ENCODE measurements at places on chromosomes 5 and 9.

DNA sequence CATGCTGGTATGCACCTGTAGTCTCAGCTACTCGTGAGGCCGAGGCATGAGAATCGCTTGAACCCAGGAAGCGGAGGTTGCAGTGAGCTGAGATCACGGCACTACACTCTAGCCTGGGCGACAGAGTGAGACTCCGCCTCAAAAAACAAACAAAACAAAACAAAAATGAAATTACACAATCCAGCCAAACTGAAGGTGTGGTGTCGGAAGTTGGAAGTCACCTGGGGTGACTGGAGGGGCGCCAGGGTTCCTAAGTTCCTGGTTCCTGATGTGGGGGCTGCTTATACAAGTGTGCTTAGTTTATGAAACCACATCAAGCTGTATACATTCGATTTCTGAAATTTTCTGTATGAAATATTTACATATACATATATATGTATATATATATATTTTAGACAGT, 3.7 kb upstream of the DOLPP1 start:
- H3K36me3 ChIP-seq, result peaks cover 3% of the 10 kb centered on the region
- H3K27me3 ChIP-seq, result no peaks in the 10 kb centered on the region
- no peak for DNase-seq
- no peak overlapping the region for H3K4me3 ChIP-seq
- peaks cover 28% of the 10 kb centered on the region for H3K4me1 ChIP-seq

DNA sequence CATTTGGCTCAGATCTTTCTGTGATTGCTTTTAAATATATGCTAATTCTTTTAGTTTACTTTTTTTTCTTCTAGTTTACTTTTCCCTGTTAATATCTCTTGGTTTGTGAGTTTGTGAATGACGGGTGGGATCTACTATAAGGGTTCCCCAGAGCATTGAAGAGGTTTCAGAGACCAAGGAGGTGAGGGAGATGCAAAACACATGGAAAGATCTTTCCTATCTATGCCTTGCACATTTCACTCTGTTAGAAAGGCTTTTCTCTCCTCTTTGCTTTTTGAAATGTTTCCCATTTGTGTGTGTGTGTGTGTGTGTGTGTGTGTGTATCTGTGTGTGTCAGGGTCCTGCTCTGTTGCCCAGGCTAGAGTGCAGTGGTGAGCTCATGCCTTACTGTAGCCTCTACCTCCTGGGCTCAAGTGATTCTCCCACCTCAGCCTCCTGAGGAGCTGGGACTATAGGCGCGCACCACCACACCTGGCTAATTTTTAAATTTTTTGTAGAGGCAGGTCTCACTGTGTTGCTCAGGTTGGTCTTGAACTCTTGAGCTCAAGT, 50.7 kb downstream of the CNTLN start:
- no peak for DNase-seq
- no peaks in the 10 kb centered on the region for H3K27me3 ChIP-seq
- no peaks in the 10 kb centered on the region for H3K4me1 ChIP-seq
- H3K4me3 ChIP-seq, result no peak overlapping the region
- no peak overlapping the region for H3K27ac ChIP-seq
- no peaks in the 10 kb centered on the region for H3K36me3 ChIP-seq

- DNase-seq, result no peak
- no peaks in the 10 kb centered on the region for H3K4me1 ChIP-seq
- peaks cover 4% of the 10 kb centered on the region for H3K27me3 ChIP-seq
- H3K36me3 ChIP-seq, result no peaks in the 10 kb centered on the region
- no peak overlapping the region for H3K27ac ChIP-seq
These were observed 251.8 kb downstream of the EFNA5 start for GRCh38 chr5:107418902-107419301.

DNA sequence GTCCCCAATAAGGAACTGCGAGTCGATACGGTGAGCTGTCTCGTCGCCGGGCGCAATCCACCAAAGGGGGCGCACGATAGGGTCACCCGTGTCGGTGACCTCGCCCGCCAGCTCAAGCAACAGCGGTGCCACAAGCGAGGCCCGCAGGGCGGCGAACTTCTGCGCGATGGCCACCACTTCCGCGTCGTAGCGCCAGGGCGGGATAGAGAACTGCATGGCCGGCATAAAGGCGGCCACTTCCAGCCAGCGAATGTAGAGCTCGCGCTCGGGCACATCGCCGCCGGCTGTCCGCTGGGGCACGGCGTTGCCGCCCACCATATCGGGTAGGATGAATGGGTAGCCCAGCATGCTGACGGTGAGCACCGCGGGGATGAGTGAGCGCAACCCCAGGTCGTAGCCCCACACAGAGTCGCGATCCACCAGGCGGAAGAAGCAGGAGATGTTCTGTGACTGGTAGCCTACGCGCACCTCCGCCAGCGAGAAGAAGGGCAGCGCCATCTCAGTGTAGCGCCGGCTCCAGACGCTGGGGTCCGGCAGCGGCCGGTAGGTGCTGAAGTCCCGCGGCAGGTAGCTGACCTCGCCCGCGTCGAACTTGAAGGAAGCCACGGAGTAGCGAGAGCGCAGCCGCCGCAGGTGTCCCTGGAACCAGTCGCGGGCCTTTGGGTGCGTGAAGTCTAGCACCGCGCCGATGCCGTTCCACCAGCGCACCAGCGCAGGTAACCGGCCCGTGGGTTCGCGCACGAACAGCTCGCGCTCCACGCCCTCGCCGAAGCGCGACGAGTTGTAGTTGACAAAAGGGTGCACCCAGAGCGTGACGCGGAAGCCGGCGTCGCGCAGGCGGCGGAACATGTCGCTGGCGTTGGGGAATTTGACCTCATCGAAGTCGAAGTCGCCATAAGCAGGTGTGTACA, 5.5 kb downstream of the MYORG start:
- no peak overlapping the region for H3K27ac ChIP-seq

DNA sequence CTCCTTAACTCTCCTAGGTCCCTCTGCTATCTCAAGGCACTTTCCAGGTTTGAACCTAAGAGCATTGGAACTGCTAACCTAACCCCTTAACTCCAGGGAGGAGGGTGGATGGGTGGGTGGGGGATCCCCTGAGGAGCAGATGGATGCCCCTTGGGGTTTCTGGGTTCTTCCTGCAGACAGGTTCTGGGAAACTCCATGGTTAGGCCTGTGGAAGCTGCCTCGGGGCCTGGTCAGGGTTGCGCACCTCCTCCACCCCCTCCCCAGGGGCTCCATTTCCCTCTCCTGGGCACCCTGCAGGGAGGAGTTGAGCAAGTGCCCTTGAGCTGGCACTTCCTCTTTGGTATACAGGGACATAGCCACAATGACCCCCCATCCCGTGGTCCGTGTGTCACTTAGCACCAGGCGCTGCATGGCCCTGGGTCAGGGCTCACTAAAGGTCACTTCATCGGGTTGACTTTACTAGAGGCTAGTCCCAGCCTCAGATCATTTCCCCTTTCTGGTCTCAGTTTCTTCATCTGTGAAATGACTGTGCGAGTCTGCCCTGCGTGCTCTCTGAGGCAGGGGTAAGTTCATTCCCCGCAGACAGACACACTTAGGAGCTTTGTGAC, 16.0 kb downstream of the CXXC5 start:
- no peak overlapping the region for H3K27ac ChIP-seq
- H3K4me3 ChIP-seq, result no peak overlapping the region

GRCh38 chr9:93336720-93337119, 114.8 kb upstream of the FAM120A start:
- no peak for DNase-seq
- peaks cover 3% of the 10 kb centered on the region for H3K36me3 ChIP-seq
- H3K4me1 ChIP-seq, result no peaks in the 10 kb centered on the region
- peaks cover 10% of the 10 kb centered on the region for H3K27me3 ChIP-seq

GRCh38 chr9:12854221-12854620, 79.4 kb downstream of the LURAP1L start:
- no peak overlapping the region for H3K4me3 ChIP-seq
- no peaks in the 10 kb centered on the region for H3K27me3 ChIP-seq
- no peak for DNase-seq
- H3K36me3 ChIP-seq, result no peaks in the 10 kb centered on the region
- no peaks in the 10 kb centered on the region for H3K4me1 ChIP-seq

DNA sequence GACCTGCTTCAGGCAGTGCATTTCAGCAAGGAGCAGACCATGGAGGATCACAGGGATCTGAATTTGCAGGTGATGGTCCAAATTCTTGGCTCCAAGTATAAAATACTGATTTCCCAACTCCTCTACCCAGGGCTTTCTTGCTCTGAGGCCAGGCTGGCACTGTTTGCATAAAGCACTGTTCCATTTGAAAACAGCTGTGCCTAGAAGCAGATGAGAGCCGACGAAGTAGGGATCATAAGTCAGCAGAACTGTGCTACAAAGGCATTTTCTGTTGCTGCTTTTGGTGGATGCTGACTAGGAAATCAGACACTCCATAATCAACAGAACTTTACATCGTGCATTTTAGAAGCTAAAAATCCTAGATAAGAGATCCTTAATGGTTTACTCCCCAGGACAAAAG, 126.4 kb downstream of the MAT2B start:
- no peak overlapping the region for H3K4me3 ChIP-seq
- DNase-seq, result no peak

DNA sequence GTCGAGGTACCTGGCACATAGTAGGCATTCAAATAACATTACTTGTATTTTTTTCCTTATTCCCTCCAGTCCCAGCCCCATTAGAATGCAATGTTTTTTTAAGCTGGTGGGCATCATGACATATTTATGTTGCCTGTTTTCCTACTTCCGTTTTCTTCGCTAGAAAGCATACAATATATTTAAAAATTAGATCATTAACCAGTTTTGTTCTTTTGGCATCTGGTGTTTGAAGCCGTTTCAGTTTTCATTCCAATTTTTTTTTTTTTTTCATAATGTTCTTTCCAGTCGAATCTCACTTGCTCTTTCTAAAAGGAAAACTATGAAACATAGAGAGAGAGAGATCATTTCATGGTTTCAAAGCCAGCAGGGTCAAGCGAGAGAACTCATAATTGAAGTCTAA, 228.3 kb upstream of the C9orf72 start:
- H3K4me3 ChIP-seq, result no peak overlapping the region
- DNase-seq, result no peak
- H3K36me3 ChIP-seq, result no peaks in the 10 kb centered on the region
- no peaks in the 10 kb centered on the region for H3K27me3 ChIP-seq
- H3K27ac ChIP-seq, result no peak overlapping the region

GRCh38 chr9:36187414-36187813, 3.3 kb upstream of the CLTA start:
- peaks cover 19% of the 10 kb centered on the region for H3K4me1 ChIP-seq
- peaks cover 16% of the 10 kb centered on the region for H3K36me3 ChIP-seq
- H3K27me3 ChIP-seq, result peaks cover 3% of the 10 kb centered on the region
- no peak for DNase-seq
- H3K27ac ChIP-seq, result peak overlapping the region; percentile 33
- no peak overlapping the region for H3K4me3 ChIP-seq

DNA sequence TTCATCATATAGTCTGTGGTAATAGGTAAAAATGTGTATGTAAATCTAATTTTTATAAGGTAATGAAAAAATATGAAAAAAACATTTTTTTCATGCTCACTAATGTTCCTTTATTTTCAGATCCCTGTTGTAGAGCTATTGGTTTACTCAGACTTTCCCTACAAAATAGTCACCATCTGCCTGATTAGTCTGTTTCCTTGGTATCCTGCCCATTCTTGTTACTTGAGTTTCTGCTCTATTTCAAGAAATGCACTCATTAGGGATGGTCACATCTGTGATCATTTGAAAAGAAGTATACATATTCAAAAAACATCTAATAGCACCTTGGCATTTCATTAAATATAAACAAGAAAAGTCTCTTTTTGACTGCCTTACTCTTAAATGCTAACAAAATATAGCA, 21.6 kb upstream of the RASA1 start:
- peaks cover 2% of the 10 kb centered on the region for H3K4me1 ChIP-seq
- DNase-seq, result no peak
- H3K4me3 ChIP-seq, result no peak overlapping the region
- no peaks in the 10 kb centered on the region for H3K36me3 ChIP-seq
- no peaks in the 10 kb centered on the region for H3K27me3 ChIP-seq

GRCh38 chr5:109690242-109690974, 681 bp downstream of the MAN2A1 start:
- peaks cover 38% of the 10 kb centered on the region for H3K36me3 ChIP-seq
- H3K27me3 ChIP-seq, result no peaks in the 10 kb centered on the region
- peak overlapping the region; percentile 94 for H3K27ac ChIP-seq
- peak overlapping the region; percentile 91 for H3K4me3 ChIP-seq
- H3K4me1 ChIP-seq, result peaks cover 49% of the 10 kb centered on the region
- DNase-seq, result peak; percentile 72

GRCh38 chr9:14072850-14073249, 241.1 kb downstream of the NFIB start:
- no peaks in the 10 kb centered on the region for H3K27me3 ChIP-seq
- DNase-seq, result no peak
- H3K36me3 ChIP-seq, result no peaks in the 10 kb centered on the region
- H3K27ac ChIP-seq, result no peak overlapping the region

GRCh38 chr5:142904416-142904815, 134.2 kb downstream of the ARHGAP26 start:
- DNase-seq, result no peak
- H3K27me3 ChIP-seq, result no peaks in the 10 kb centered on the region
- peaks cover 74% of the 10 kb centered on the region for H3K36me3 ChIP-seq
- no peak overlapping the region for H3K4me3 ChIP-seq
- no peak overlapping the region for H3K27ac ChIP-seq
- H3K4me1 ChIP-seq, result no peaks in the 10 kb centered on the region

DNA sequence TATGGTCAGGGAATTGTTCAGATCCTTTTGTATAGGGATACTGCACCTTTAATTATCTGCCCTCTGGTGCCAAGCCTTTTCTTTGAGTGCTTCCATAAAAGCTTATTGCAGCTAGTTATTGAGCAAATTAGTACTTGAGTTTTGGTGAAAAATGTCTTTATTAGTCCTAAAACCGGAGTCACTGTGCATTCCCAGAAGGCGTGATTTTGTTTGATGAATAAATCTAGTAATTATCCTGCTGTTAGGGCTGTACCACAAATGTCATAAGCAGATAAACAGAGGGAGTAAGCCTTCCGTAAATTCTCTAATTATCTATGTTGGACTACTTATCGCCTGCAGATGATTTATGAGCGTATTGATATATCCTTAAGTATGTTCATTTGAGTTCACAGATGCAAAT, 620.7 kb upstream of the ARRDC3 start:
- no peaks in the 10 kb centered on the region for H3K36me3 ChIP-seq
- no peak overlapping the region for H3K4me3 ChIP-seq
- H3K4me1 ChIP-seq, result no peaks in the 10 kb centered on the region
- no peak overlapping the region for H3K27ac ChIP-seq

DNA sequence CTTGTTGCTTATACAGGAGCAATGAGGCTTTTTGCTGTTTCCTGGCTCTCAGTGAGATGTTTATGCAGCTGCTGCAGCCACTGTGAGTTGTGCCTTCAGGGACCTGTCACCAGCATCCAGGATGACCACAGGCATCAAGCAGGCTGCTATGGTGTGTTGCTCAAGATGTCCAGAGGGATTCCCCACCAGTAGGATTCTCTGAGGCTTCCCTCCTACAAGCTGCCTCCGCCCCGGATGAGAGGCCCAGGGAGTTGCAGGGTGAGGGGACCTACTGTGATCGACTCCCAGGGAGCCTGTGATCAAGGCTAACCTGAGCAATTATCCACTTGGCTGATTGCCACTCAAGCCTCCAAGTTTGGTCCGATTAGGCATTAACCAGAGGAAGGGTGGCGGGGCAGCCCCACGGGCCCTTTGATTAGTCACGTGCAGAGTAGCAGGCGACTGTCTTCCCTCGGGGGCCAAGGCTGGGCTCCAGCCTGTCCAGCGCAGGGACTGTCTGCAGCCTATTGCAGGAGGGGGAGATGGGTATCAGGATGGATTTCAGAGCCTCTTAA, 1.8 kb upstream of the FAT2 start:
- no peak for DNase-seq
- H3K27ac ChIP-seq, result no peak overlapping the region
- no peaks in the 10 kb centered on the region for H3K36me3 ChIP-seq
- no peaks in the 10 kb centered on the region for H3K4me1 ChIP-seq
- no peak overlapping the region for H3K4me3 ChIP-seq

- no peaks in the 10 kb centered on the region for H3K4me1 ChIP-seq
- H3K27ac ChIP-seq, result no peak overlapping the region
- H3K36me3 ChIP-seq, result no peaks in the 10 kb centered on the region
- peaks cover 19% of the 10 kb centered on the region for H3K27me3 ChIP-seq
- no peak overlapping the region for H3K4me3 ChIP-seq
- DNase-seq, result no peak
These were observed 8.9 kb downstream of the OR13J1 start for GRCh38 chr9:35861161-35861897.
